ENCODE measurements at places on chromosomes 1 and 21.

- DNase-seq: no peak
Measured at GRCh38 chr1:180917306-180918065, 4.8 kb downstream of the KIAA1614 start.

DNA sequence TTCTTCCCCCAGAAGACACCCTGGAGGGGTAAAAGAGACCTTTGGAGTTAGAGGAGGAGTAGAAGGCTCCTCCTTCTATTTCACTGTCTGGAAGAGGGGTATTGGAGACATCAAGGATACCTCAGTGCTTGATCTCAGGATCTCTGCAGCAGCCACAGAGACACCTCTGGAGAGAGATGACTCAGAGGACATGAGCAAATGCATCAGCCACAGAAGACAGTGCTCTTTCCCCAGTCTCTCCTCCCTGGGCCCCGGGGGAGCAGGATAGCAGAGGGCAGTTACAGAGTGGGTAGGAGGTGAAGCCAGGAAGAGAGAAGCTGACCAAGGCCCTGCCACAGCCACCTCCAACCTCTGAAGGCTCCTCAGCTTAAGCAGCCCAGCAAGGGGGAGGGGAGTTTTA, 15.3 kb upstream of the TEDDM1 start:
- DNase-seq: peak; percentile 16

DNA sequence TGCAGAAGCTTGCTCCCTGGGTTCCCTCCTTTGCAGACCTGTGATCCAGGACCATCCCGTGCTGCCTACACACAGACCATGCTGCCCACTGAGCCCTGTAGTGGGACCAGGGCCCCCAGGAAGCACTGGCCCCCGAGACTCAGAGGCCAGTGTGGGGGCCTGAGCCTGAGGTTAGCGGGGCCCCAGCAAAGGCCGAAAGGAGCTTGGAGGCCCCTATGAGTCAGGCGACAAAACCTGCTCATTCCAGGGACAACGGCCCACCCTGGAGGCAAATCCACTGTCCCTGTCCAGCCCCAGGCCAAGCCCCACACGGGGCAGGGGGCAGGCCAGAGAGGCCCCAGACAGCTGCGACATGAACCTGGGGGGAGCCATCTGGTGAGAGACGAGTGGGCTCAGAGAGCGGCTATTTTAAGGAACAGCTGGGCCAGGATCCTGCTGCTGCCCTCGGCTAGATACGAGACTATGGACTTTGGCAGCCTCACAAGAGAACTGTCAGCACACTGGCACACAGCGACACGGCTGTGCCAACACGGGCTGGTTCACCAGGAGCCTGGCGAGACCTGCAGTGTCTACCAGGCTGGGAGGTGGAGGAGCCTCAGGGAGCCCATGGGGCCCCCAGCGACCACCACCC, 74.7 kb downstream of the ARHGEF16 start:
- DNase-seq: no peak

DNA sequence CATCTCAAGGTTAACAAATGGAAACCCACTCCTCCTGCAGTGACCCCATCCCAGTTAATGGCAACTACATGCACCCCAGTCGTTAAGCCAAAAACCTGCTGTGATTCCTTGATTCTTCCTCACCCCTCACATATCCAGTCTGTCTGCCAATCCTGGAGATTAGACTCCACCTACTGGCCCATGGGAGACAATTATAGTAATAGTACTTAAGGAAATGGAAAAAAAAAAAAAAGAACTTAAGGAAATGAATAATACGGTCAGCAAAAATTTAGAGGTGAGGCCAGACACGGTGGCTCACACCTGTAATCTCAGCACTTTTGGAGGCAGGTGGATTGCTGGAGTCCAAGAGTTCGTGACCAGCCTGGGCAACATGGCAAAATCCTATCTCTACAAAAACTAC, 7.0 kb downstream of the NOL9 start:
- DNase-seq: peak; percentile 57

GRCh38 chr21:26281506-26281905, 110.9 kb upstream of the APP start:
- no peak for DNase-seq

DNA sequence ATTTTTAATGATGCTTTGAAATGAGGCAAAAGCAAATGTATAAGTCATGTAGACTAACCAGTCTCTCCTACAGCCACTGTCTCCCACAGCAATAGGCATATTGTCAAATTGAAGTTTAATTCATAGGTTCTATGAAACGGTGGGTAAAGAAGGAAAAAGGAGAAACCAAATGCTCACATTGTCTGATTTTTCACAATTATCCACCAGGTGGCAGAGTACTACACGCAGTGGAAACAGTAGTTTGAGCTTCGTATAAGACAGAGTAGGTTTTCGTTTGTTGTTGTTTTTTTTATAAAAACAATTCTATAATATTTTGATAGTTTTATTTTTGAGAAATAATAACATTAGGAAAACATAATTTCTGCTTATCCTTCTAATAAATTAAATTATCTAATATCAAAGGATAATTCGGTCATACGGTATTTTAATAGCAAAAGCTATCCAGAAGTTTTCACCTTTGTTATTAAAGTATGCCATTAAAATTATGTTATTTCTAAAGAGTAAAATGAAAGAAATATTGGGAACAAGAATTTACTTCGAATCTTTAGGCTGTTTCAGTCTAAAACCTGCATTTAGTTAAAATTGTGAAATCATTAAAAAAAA, 39.1 kb downstream of the TYW3 start:
- DNase-seq: peak; percentile 56

DNA sequence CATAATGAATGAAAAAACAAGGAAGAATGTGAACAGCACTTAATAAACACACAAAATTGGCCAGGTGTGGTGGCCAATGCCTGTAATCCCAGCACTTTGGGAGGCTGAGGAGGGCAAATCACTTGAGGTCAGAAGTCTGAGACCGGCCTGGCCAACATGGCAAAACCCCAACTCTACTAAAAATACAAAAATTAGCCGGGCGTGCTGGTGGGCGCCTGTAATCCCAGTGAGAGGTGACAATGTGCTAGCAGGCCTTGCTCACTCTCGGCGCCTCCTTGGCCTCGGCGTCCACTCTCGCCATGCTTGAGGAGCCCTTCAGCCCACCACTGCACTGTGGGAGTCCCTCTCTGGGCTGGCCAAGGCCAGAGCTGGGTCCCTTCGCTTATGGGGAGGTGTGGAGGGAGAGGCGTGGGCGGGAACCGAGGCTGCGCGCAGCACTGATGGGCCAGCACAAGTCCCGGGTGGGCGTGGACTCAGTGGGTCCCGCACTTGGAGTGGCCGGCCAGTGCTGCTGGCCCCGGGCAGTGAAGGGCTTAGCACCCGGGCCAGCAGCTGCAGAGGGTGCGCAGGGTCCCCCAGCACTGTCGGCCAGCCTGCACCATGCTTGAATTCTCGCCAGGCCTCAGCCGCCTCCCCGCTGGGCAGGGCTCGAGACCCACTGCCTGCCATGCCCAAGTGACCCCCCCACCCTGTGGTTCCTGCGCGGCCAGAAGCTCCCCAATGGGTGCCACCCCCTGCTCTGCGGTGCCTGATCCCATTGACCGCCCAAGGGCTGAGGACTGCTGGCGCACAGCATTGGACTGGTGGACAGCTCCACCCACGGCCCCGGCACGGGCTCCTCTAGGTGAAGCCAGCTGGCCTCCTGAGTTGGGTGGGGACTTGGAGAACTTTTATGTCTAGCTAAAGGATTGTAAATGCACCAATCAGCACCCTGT, 30.6 kb upstream of the ATG4C start:
- no peak for DNase-seq

- no peak for DNase-seq
Measured at GRCh38 chr1:4397196-4397595, 257.2 kb upstream of the AJAP1 start.

GRCh38 chr1:194889310-194889709, 1702.9 kb upstream of the B3GALT2 start:
- DNase-seq: peak; percentile 6

DNA sequence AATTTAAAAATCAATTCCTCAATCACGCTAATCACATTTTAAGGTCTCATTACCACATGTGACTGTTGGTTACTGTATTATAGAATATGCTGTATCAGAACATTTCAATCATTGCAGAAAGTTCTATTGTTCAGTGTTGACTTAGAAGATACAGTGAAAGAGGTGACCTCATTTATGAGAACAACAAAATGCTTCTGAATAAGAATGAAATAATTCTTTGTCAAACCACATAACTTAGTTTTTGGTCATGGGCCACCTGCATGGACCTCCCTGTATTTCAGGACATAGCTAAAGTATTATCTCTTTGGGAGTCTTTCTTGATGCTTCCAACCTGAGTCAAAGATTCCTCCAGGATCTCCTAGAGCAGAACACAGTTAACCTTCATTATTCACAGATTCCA, 22.3 kb downstream of the MFSD2A start:
- peak; percentile 85 for DNase-seq

DNA sequence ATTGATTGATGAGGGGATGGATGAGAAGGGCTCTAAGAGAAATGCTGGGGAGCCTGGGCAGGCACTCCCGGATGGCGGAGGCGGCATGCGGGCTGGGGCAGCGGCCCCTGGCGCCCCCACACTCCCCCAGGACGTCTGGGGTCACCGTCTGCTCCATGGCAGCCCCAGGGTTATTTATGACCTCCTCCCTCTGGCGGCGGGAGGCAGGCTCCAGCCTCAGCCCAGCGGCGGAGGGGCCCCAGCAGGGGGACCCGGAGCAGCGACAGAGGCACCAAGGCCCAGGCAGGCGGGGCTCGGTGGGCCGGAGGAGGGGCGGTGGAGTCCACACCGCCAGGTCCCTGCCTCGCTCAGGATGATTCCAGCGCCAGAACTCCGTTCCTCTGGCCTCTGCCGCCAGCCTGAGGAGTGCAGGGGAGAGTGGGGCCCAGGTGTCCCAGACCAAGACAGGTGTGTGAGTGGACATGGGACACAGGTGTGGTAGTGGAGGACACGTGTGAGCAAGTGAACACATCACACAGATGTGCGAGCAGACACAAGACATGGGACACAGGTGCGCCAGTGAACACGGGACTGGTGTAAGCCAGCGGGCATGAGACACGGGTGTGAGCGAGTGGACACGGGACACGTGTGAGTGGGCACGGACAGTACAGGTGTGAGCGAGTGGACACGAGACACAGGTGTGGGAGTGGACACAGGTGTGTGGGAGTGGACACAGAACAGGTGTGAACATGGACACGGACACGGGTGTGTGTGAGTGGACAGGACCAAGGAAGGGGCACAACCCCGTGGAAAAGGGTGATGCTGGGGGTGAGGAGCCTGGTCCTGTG, 2.5 kb upstream of the SAMD11 start:
- peak; percentile 72 for DNase-seq

- DNase-seq: peak; percentile 42
Measured at GRCh38 chr1:68379085-68379478, 70.7 kb downstream of the RPE65 start.

- DNase-seq: no peak
Measured at GRCh38 chr1:181079382-181079781, 9.1 kb upstream of the IER5 start.

GRCh38 chr1:150479927-150480352, 7.3 kb upstream of the TARS2 start:
- DNase-seq: peak; percentile 19

DNA sequence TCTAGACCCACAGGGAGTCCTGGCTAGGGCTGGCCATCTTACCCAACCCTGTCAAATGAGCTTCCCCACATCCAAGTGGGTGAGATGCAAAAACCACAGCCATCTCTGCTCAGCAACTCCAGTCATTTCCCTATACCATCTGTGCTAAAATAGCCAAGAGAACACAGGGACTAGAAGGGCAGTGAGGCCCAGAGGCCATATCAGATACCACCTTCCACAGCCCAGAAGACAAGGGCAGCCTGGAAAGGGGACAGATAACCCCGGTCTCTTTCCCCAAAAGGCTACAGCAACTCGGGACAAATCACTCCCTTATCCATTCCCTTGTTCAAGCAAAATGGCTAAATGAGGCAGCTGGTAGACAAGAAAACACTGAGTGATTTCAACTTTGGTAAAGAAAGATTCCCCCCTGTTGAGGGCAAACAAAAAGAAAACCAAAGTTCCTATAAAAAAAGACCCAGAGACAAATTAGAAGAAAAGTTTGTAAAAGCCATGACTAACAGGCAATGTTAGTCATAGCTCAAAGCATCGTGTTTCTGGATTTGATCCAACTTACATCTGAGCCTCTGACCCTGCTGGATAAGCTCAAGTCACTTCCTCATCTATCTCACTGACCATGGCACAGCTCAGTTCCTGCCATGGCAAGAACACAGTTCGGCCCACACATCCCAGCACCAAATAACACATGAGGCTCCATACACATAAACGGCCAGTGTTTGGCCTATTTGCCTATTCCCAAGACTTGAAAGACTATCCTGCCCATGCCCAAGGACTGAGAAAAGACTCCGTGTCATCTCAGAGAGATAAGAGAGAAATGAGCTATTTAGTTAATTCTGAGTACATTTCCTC, 3.1 kb downstream of the LAMB3 start:
- peak; percentile 83 for DNase-seq

DNA sequence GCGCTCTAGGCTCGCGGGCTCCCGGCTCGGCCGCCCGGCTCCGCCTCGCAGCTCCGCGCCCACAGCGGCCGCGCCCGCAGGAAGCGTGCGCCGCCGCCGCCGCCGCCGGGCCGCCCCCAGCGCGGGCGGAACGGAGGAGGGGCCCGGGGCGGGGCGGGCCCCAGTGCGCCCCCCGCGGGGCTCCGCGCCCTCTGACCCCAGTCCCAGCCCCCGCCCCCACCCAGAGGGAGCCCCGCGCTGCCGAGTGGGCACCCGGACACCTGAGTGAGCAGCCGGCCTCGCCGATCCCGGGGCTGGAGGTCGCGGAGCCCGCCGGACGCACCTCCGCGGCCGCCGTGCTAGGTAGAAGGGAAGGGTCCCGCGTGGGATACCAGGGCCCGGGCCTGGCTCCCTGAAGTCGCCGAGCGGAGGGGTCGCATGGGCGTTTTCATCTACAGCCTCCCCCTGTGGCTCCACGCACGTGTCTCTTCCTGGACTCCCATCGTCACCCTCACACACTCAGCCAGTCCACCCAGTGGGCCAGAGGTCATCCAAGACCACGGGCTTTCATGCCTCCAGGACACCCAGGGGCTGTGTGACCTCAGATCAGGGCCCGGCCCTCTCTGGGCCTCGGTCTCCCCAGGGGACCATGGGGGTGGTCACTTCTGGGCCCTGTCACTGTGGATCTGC, at the start of gene SDC3:
TSS of gene SDC3 (minus strand) at position 63 of the 669 bp plus-strand sequence. CDS start 172 bp downstream, outside the sequence.
- DNase-seq: peak; percentile 60

DNA sequence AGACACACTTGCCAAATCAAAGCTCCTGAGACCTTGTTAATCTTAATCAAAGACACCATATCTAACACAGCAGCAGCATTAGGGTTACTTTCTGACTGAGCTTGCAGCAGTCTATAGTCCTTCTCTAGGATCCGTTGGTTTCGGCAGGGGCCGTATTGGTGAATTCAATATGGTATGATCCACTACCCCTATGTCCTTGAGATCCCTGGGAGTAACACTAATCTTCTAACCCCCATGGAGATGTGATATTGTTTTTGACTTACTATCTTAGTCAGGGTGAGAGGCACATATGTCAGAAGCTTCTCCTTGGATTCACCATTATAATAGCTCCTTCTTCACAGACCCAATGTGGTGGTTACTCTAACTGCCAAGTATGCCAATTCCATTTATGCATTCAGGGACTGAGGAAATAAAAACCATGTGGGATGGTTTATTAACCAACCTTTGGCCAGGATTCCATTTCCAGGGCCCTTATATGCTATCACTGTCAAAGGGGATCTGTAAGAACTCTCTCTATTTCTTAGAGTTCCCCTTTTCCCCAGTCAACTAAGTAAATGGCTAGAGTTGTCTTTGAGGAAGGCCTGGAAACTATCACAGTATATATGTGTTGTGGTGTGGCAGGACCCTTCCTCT, 673.6 kb upstream of the USP24 start:
- no peak for DNase-seq

GRCh38 chr1:62362926-62363325, 43.7 kb upstream of the KANK4 start:
- DNase-seq: no peak

GRCh38 chr21:17540530-17540929, 27.7 kb downstream of the CXADR start:
- DNase-seq: no peak

- DNase-seq: no peak
Measured at GRCh38 chr1:153958961-153959260, 499 bp upstream of the CRTC2 start.

Measured in epithelial cell of esophagus (primary cell).